H1 (cell line): ENCODE measurements at places on chromosomes 11 and 22.
A peak's percentile ranks its signal among the peaks of the same experiment; 100 is the strongest.

- DNase-seq = no peak
Observed at GRCh38 chr11:69899957-69900821, 81.0 kb upstream of the FGF3 start.

DNA sequence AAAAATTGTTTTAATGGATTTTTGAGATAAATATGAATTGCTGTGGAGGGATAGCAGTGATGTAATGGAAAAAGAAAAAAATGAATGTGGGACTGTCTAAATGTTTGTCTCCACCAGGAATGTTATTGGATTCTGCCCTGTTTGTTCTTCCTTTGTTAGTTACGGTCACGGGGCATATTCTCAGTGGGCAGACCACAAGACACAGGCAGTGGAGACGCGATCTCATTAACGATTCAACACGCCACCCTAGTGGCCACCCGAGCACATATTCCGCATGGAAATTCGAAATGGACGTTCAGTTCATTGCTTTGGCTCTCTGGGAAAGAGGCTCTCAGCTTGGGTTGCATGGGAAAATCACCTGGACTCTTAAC is 151.8 kb upstream of the TTC12 start:
- DNase-seq = no peak

- DNase-seq = no peak
Observed at GRCh38 chr11:103789952-103790351, 246.5 kb upstream of the DDI1 start.

DNA sequence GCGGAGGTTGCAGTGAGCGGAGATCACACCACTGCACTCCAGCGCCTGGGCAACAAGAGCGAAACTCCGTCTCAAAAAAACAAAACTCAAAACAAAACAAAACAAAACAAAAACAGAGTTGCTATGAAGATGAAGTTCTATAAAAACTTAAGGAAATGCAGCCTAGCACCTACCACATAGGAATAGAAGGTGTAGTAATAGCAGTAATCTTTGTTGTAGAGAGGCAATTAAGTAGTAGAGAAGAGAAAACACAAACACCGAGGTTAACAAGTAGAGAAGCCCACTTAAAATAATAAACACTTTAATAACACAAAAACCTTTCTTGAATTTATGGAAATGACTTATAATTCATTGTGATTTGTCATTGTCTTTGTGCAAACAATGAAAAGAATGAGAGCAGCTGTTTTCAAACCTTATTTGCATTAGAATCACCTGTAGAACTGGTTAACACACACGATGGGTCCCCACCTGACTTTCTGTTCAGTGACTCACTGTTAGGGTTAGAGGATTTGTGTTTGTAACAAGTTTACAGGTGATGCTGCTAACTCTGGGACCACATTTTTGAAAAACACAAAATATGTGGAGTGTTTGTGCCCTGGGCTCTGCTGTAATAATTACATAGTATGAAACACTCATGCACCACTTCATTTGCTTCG is 43.1 kb downstream of the TYR start:
- DNase-seq = no peak

GRCh38 chr11:17077240-17077519 is 287 bp downstream of the RPS13 start:
- no peak for DNase-seq

DNA sequence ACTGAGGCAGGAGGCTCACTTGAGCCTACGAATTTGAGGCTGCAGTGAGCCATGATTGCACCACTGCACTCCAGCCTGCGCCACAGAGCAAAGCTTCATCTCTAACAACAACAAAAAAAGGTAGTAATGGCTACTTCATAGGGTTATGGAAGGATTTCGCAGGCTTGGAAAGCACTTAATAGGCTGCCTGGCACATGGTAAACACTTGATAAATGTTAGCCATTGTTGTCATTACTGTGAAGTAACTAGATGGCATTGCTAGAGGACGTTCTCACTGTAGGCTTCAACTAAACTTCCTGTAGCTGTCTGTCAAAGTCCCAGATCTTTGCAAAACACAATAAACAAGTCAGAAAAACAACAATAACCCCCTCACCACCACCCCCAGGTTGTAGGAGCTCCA is 357.2 kb upstream of the NARS2 start:
- DNase-seq = no peak

GRCh38 chr11:126182787-126183445 is 28.5 kb downstream of the RPUSD4 start:
- DNase-seq = no peak

- no peak for DNase-seq
Observed at GRCh38 chr11:117905524-117905923, 23.7 kb downstream of the TMPRSS13 start.

- no peak for DNase-seq
Observed at GRCh38 chr11:6627762-6628241, 8.6 kb upstream of the TPP1 start.

GRCh38 chr22:18031695-18032454 is 7.5 kb upstream of the MICAL3 start:
- DNase-seq = no peak

DNA sequence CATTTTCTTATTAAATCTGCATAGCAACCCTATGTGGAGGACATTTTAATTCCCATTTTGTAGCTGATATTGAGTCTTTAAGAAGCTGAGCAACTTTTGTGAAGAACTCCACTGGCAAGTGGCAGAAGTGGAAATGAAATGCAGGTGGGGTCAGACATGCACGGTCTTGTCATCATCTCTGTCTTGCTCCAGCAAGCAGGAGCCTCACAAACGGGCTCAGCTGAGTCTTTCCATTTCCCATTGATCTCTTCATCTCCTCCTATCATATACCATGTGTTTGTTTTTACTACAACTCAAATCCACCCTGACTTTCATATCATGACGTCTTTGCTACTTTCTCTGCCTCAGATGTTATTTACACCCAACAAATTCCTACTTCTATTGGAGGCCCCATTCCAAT is 97.9 kb upstream of the TENM4 start:
- DNase-seq = no peak

DNA sequence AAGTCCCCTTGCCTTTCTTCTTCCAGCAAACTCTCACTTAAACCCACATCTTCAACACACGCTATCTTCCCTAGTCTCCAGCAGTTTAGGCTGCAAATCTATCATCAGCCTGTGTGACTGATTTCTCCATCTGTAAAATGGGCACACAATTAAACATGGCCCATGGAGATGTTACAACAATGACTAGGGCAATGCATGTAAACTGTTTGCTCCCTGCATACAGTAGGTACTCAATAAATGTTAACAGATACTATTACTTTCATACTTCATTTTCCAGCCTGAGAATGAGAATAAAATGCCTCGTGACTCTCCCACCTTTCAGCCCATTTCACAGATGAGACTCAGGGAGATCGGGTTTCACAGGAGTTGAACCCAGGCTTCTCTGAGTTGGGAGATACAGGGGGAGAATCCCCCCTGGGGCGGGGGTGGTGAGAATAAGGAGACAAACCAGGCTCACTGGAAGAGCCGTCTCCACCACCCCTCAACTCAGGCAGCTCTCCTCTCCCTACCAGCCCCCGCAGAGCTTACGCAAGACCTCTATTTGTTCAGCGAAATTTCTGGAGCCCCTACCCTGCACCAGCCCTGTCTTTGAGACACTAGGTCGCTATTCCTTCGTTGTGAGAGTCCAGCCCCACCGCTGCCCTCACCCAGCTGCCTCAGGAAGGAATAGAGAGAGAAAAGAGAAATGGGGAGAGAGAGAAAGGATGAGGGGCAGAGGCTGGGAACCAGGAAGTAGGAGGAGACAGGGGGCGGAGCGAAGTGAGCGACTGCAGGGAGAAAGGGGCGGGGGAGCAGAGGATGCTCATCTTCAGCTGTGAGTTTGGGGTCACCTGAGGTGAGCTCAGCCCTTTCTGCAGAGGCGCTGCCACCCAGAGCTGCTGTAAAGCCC is 42.1 kb upstream of the KLHL35 start:
- peak; percentile 38 for DNase-seq

GRCh38 chr11:102287964-102288724 is 29.1 kb upstream of the BIRC3 start:
- DNase-seq = no peak

DNA sequence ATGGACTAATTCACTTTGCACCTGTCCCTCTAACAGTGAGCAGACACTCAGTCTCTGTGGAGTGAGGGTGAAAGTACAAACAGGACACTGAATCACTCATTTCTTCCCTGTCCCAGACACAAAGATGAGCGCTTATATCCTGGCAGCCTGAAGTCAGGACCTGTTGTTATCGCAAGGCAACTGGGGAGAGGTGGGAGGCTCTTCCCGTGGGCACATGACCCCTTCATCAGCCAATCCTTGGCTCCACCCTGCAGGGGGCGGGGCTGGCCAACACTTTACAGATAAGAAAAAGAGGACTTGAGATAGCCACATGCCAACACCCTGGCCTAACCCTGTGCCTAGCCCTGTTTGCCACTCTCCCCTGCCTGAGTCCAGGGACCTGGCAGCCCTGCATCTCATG is 29.5 kb upstream of the TESMIN start:
- DNase-seq = peak; percentile 89

DNA sequence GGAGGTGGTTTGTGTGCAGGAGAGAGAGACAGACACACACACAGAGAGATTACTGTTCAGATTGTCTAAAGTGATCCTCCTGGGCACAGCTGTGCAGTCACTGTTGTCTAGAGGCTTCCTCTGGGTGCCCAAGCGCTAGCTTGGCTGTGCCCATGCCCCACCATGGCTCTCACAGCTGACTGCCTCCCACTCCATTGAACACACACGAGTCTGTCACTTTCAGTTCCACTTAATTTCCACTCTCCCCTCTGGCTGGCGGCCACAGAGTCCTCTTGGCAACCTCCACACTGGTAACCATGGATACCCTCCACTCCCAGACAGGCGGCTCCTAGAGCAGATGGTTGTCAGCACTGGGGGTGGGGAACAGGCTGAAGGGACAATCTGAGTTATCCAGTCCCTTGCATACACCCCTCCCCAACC is 29.1 kb downstream of the MAP6 start:
- no peak for DNase-seq

GRCh38 chr22:31082606-31083376 is 1.7 kb downstream of the SMTN start:
- DNase-seq = no peak

GRCh38 chr11:118928101-118928869 is 2.6 kb upstream of the BCL9L start:
- DNase-seq = no peak

GRCh38 chr11:38356255-38356654 is 1758.2 kb upstream of the RAG2 start:
- DNase-seq = no peak

DNA sequence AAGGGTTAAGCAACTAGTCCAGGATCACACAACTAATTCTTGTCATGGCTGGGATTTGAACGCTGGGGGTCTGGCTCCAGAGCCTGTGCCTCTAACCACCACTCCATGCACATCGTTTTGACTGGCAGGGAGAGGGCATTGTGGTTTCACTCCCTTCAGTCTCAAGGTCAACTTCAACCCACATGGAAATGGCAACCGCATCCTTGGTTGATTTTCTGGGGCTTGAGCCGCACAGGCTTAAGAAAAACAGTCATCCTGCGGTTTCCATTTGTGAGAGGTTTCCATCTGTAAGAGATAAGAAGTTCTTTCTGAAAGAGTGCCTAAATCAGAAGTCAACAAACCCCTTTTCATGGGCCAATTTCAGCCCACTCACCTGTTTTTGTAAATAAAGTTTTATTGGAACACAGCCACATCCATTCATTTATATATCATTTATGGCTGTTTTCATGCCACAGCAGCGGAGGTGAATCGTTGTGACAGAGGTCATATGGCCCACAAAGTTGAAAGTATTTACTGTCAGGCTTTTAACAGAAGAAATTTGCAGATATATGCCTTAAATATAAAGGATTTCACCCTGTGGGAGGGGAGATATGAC is 65.7 kb downstream of the SGSM1 start:
- no peak for DNase-seq

GRCh38 chr11:17782145-17782544 is 47.6 kb downstream of the KCNC1 start:
- no peak for DNase-seq

GRCh38 chr11:132872211-132872610 is 660.1 kb downstream of the OPCML start:
- no peak for DNase-seq

- no peak for DNase-seq
Observed at GRCh38 chr22:27984723-27985122, 65.7 kb upstream of the PITPNB start.

GRCh38 chr11:5004424-5005274 is 10.0 kb downstream of the OR51L1 start:
- peak; percentile 70 for DNase-seq

DNA sequence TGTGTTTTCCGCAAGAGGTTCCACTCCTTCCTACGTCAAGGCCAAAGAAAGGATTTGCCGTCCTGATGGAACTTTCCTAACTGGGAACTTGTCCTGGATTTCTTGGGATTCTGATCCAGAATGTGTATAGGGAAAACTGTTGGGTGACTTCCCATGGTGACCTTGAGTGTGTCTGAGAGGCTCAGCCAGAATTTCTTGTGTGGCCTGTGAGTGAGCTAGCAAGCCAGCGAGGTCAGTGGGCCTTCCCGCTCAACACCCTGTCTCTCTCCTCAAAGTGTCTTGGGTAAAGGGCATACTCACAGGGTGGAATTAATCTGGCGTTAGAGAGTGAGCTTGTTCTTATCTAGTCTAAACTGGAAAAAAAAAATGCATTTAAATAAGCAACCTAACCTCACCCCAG is 20.4 kb downstream of the ZNRF3 start:
- no peak for DNase-seq

DNA sequence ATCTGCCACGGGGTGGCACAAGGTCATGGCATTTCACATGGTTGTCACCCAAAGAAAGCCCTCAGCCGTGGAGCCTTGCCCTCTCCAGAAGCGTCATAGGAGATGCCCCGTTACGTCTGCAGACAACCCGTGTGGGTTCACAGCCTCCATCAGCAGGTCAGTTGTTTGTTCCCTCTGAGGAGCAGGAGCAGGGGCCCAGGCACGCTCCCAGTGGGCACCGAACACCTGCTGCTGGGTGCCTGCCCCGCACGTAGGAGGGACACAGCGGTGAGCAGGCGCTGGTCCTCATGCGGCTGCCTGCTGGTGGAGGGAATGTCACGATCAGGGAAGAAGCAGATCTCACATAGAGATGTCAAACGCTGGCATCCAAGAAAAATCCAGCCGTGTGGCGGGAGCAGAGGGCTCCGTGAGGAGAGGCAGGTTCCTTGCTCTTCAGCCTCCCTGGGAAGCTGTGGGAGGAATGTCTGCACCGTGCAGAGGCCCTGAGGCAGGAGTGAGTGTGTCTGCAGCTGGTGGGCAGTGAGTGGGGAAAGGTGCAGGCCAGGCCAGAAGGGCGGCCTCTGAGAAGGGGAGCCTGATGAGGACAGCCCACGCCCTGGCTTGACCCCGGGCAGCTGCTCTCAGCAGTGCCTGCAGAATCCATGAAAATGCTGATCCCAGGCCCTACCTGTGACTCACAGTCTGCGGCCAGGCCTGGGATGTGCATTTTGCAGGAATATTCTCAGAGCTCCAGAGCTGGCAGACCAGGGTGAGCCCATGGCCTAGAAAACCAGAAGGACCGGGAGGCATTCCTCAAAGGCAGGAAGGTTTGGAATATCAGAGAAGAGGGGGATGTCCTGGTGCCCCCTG is 36.4 kb upstream of the TH start:
- peak; percentile 33 for DNase-seq

- no peak for DNase-seq
Observed at GRCh38 chr22:29973269-29973668, 90.3 kb downstream of the MTMR3 start.
